ENCODE measurements at places on chromosomes 6 and 20.
A peak's percentile ranks its signal among the peaks of the same experiment; 100 is the strongest.

- no peak for DNase-seq
Measured at GRCh38 chr6:48933136-48933535, 529.9 kb downstream of the MMUT start.

DNA sequence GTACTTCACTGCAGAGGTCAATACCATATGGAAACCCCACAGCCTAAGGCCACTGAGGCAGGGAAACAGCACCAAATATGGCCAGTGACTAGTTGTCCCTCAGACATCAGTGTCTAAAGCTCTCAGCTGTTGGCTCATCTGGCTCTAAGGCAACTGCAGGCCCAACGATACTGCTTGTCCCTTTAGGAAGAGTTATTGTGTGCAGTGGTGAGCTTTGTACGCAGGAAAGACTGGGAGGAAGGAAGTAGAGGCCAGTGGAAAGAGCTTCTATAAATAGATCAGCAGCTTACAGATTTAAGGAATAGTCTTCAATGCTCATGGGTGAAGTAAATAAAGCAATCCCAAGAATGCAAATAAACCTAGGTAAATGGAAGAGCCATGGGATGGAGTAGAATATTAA lies 29.3 kb downstream of the DNAAF9 start:
- DNase-seq = no peak

DNA sequence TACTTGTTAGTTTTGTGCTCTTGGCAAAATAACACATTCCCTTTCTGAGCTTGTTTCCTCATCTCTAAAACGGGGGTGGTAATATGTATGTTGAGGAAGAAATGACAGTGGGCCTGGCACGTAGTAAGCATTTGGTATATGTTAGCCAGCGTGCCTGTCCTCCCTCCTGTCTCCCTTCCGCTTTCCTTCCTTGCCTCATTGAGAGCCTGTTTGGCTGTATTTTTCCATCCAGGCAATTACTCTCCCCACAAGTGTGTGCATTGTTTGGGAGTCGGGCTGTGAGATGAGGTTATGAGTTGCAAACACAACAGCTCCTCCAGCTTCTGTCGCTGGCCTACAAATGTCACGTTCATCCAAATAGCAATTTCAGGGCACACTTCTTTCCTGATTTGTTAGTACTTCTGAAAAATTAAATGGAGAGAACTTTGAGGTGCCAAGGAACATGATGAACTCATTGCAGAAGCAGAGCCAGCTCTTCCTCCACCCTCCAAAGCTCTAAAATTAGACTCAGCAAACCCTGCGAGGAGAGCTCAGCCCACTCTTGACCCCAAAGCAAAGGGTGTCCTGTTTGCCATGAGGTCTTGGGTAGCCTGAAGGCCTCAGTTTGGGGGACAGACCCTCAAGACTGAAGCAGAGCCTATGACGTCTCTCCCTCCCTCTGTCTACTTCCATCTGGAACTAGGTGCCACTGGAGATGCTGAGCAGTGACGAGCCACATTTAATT lies 50.7 kb upstream of the TOX2 start:
- DNase-seq = no peak

GRCh38 chr6:134519465-134519864 lies 201.6 kb upstream of the SGK1 start:
- DNase-seq = peak; percentile 28

GRCh38 chr6:76026101-76026500 lies 46.4 kb downstream of the IMPG1 start:
- DNase-seq = peak; percentile 2

GRCh38 chr6:39362487-39362865 lies 40.0 kb upstream of the KCNK16 start:
- DNase-seq = peak; percentile 27

- no peak for DNase-seq
Measured at GRCh38 chr6:37339741-37340638, 13.8 kb upstream of the RNF8 start.

GRCh38 chr20:33000802-33001466 lies 3.3 kb downstream of the SUN5 start:
- no peak for DNase-seq

Measured in NAMALWA (cell line).